AG04450 (cell line): ENCODE measurements at places on chromosomes 4 and X. TPM values are rescaled to one million over a fixed set of nuclear protein-coding genes. Genes with fewer than 3 reads are reported as not detected.

- no peak for DNase-seq
Measured at GRCh38 chr4:69156913-69157312, 57.6 kb downstream of the UGT2B11 start.

Gene MAGEC3
- 0.09 TPM in 1 of 2 replicates, not detected in the other for polyA plus RNA-seq

DNA sequence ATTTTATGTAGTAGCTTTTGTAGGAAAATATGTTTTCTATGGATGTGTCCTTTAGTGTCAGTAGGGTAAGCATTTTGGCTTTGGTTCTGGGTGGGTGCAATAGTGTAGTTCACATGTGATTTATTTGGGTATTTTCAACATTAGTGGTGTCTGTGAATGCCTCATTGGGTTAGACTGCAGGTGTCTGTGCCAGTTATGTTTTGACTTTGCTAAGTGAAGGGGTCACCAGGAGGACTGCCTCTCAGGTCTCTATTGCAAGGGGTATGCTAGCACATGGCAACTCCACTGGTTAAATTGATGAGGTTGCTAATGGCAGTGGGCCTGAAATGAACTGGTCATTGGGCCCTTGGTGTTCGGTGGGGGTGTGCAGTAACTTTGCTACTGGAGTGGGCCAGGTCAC is 467.1 kb downstream of the NAF1 start:
- DNase-seq, result no peak

DNA sequence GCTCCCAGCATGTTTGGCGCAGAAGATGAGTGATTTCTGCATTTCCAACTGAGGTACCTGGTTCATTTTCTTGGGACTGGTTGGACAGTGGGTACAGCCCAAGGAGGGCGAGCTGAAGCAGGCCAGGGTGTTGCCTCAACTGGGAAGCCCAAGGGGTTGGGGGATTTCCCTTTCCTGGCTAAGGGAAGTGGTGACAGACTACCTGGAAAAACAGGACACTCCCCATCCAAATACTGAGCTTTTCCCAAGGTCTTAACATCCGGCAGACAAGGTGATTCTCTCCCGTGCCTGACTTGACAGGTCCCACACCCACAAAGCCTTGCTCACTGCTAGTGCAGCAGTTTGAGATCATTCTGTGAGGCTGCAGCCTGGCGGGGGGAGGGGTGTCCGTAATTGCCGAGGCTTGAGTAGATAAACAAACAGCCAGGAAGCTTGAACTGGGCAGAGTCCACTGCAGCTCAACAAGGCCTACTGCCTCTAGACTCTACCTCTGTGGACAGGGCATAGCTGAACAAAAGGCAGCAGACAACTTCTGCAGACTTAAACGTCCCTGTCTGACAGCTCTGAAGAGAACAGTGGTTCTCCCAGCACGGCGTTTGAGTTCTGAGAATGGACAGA is 307.7 kb upstream of the ARSJ start:
- no peak for DNase-seq

- DNase-seq, result no peak
Measured at GRCh38 chr4:33065749-33066148, 2345.6 kb downstream of the PCDH7 start.

- no peak for DNase-seq
Measured at GRCh38 chrX:42869659-42870476, 91.9 kb upstream of the PPP1R2C start.

- no peak for DNase-seq
Measured at GRCh38 chr4:31190671-31191070, 470.5 kb downstream of the PCDH7 start.

DNA sequence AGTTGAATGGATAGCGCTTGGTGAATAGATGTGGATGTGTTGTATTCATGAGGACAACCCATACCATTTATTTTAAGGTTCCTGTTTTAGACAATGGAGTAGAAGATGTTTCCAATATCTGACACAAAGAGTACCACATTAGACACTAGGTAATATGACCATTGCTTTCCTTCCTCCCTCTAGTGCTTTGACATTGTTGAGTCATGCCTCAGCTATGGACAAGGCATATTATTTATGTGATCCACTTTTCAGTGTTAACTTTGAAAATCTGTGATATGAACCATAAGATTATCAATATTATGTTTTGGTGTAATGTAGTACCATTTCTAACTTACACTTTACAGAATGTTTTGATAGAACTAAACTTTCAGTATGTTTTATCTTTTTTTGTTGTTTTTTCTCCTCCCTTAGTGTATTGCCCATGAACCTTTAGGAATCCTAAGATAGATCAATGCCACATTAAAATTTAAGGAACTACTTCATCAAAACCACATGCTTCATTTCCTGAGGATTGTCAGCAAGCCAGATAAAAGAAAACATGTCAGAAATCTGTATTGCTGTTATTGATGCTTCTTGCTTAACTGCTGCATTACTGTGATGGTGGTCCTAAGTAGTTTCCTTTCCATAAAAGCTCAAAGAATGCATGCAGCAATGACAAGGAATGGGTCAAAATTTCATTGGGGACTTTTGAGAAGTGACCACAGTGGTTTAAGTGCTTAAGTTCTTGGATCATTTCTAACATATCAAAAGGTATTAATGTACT is 105.0 kb downstream of the PCDH7 start:
- DNase-seq, result no peak
